ENCODE measurements at places on chromosomes 2 and 18. TPM values are rescaled to one million over a fixed set of nuclear protein-coding genes. Genes with fewer than 3 reads are reported as not detected.

Gene RTP5
- not detected for total RNA-seq

Gene FER1L5
- not detected for total RNA-seq

Gene SLC35F6
- total RNA-seq: 38.1 TPM

Gene AMMECR1L
- 20.3 TPM for total RNA-seq

Gene COMMD1
- 43.0 TPM for total RNA-seq

Gene GNAL
- 4.8 TPM for total RNA-seq

Gene DSC2
- total RNA-seq: 1.5 TPM

Gene NR4A2
- total RNA-seq: 4.5 TPM
